Kidney (tissue), 22 donors: ENCODE measurements at places on chromosomes 5 and 9. TPM values are rescaled to one million over a fixed set of nuclear protein-coding genes. Genes with fewer than 3 reads are reported as not detected.
A peak's percentile ranks its signal among the peaks of the same experiment; 100 is the strongest.

DNA sequence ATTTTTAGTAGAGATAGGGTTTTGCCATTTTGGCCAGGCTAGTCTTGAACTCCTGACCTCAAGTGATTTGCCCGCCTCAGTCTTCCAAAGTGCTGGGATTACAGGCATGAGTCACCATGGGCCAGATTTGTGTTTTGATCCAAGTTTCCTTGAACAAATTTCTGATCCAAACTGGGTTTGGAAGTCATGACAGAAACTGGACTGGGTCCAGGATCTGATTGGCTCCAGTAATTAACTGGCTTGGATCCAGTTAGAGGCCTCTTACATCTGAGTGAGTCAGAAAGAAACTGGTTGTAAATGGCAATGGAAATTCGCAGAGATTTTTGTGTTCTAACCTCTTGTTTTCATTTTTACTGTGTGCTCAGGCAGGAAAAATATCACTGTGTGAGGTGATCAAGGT, 141.6 kb downstream of the SLC25A46 start:
- peak; percentile 3 for DNase-seq

GRCh38 chr9:130912932-130913598, 16.5 kb upstream of the QRFP start:
- peak; percentile 85 for DNase-seq

DNA sequence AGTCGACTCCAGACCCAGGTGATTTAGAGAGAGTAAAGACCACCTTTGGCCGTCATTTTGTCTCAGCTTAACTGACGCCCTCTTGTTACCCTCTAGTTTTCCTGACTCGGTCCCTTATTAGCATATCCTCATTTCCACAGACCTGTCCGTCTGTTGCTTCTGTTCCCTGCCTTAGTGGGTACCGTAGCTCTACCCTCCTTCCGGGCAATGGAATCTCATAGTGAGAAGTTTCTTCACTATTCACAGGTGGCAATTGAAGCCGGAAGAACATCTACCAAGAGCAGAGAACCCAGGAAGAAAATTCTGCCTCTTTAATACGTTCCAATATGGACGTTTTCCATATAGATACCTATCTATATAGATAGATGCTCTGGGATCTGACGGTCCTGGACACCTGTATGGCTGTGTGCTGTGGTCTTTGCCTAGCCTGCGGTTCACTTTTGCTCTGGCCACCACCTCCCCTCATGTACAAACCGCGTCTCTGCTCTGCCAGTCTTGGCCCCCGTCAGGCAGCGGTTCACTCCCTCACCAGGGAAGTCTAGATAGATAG, 652 bp upstream of the TMEM161B start:
- peak; percentile 51 for DNase-seq

- no peak for DNase-seq
Measured at GRCh38 chr9:125705893-125706292, 1.1 kb downstream of the MAPKAP1 start.

- DNase-seq, result no peak
Measured at GRCh38 chr9:27373851-27374250, 76.9 kb upstream of the EQTN start.

FGF1 gene
- polyA plus RNA-seq, result 89.7 TPM

IL33 gene
- 3.7 TPM for polyA plus RNA-seq

- DNase-seq, result no peak
Measured at GRCh38 chr5:33114361-33114760, 326.4 kb upstream of the TARS1 start.

DNA sequence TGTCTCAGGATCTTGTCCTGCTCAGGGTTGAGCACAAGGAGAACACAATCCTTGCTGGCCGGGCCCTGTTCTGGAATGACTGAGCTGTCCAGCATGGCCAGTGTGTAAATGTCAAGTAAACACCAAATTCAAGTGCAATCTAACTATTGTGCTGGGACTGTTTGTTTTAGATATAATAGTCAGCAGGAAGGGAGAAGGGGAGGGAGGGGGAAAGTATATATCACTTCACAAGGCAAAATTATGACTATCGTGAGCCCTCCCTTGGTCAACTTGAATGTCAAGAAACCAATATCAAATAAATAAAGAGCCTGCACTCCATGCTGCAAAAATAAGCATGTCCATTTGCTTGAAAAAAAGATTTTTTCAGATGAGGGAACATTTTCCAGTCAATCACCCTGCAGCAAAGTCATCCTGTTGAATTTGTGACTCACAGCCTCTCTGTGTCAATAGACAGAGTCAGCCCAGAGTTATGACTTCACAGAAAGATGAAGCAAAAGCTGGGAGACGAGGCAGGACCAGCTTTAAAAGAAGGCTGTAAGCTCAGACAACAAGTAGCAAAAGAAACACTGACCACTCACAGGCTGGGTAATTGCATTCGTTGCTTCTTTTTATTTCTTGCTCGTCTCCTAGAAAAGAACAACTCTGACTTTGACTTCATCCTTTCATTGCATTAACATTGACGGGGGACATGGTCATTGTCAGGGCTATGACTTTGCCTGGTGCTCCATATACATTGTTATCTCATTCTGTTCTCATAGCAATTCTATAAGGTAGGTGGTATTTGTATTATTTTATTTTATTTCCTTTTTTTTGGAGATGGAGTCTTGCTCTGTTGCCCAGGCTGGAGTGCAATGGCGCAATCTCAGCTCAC, 15.3 kb upstream of the KLF4 start:
- no peak for DNase-seq

DNA sequence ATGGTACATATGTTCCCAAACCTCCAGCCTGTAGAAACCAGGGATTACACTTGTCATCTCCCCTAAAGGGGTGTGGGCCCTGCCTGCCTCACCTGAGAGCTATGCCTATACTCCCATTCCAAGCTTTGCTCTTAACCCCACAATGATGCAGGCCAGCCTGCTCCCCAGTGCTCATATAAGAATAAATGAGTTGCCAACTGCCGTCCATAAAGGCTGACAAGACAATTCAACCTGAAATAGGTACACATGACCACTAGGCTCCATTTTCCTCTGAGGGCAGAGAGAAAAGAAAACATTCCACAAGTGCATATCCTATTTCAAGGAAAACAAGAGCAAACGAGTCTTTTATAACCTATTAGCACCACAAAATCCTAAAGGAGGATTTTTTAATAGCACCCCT, 28.4 kb downstream of the SKP1 start:
- peak; percentile 70 for DNase-seq

GFI1B gene
- polyA plus RNA-seq, result not detected

DNA sequence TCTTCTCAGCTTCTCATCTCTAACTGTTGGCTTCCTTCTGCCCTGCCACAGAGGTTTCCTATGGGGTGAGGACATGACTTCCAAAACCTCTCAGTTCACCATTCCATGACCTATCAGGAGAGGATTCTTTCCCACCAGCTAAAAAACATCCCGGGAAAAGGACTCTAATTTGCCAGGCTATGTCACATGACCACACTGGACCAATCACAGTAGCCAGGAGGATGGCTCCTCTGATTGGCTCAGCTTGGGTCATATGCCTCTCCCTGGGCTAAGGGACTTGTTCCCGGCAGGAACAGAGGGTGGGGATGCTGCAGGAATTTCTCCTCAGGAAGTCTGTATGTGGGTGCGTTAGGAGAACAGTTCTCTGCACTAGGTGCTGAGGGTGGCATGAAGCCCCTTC, 40.3 kb upstream of the XPA start:
- no peak for DNase-seq

NPDC1 gene
- 80.2 TPM for polyA plus RNA-seq

GRCh38 chr5:40220260-40220659, 459.5 kb upstream of the PTGER4 start:
- no peak for DNase-seq

- DNase-seq, result no peak
Measured at GRCh38 chr5:172216345-172216744, 22.4 kb downstream of the EFCAB9 start.

- DNase-seq, result peak; percentile 99
Measured at GRCh38 chr9:86947146-86948073, at the start of gene GAS1. GAS1 (minus strand) TSS chr9:86947506; CDS start chr9:86946779, 727 bp downstream.

GRCh38 chr9:70534061-70534460, 119.6 kb upstream of the KLF9 start:
- DNase-seq, result no peak

GRCh38 chr9:124654431-124654830, 116.7 kb downstream of the NR6A1 start:
- no peak for DNase-seq

DNA sequence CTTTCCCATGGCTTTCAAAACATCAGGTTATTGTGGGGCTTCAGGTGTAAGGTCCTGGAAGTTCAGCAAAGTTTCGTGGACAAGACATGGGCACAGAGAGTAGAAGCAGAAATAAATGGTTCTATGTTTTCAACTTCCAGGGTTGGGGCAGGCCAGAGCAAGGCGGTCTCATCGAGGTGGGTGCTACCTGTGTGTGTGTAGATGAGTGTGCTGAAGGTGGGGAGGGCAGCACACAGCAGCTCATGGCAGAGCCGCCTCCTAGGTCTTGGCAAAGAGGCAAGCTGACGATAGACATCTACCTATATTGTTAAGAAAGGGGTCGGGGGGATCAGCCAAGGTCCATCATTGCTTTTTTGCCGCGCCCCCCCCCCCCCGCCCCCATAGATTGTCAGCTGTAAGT, 3.8 kb downstream of the RAB24 start:
- DNase-seq, result no peak

DNA sequence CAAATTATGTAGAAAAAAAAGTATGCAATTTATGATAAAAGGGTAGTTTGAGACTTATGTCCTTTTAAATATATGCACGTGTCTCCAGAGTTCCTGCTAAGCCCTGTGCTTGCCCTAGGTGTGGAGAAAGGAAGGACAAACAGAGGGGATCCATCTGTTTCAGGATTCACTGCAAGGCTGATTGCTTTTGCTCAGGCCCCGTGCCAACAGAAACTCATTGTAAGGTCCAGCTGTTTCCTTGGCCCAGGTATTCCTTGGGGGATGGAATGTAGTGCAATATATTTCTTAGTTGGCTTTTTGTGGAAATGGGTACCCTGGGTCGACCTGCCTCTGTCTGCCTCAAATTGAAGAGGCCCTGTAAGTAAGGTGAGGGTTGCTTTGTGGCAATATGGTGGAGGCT, 268.6 kb upstream of the CLINT1 start:
- no peak for DNase-seq

GRCh38 chr5:176844281-176844680, 33.9 kb downstream of the UNC5A start:
- no peak for DNase-seq

- peak; percentile 51 for DNase-seq
Measured at GRCh38 chr5:138752341-138752950, 779 bp upstream of the CTNNA1 start.

GRCh38 chr9:137820161-137820855, 57.3 kb upstream of the CACNA1B start:
- no peak for DNase-seq

DNA sequence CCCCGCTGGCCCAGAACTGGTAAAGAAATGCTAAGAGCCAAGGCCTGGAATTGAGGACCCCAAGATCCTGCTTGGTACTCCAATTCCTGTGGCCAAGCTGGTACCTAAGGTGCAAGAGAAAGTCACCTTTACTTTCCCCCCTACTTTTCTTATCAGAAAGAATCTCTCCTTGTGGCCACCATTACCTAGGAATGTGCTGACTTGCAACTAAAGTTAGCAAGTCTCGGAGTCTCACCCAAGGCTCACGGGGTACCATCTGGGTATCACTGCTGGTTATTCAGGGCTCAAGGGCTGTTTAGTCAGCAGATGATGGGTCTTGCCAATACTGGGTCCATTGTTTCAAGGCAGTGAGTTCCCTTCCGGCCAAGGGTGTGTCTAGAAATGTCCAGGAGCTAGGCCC, 270.2 kb downstream of the KDM4C start:
- no peak for DNase-seq

IFNA13 gene
- not detected for polyA plus RNA-seq

TEK gene
- polyA plus RNA-seq, result 16.1 TPM

NKD2 gene
- 7.9 TPM for polyA plus RNA-seq

- DNase-seq, result no peak
Measured at GRCh38 chr5:72185496-72186329, 78.4 kb downstream of the MAP1B start.

IFT74 gene
- polyA plus RNA-seq, result 14.1 TPM

DNA sequence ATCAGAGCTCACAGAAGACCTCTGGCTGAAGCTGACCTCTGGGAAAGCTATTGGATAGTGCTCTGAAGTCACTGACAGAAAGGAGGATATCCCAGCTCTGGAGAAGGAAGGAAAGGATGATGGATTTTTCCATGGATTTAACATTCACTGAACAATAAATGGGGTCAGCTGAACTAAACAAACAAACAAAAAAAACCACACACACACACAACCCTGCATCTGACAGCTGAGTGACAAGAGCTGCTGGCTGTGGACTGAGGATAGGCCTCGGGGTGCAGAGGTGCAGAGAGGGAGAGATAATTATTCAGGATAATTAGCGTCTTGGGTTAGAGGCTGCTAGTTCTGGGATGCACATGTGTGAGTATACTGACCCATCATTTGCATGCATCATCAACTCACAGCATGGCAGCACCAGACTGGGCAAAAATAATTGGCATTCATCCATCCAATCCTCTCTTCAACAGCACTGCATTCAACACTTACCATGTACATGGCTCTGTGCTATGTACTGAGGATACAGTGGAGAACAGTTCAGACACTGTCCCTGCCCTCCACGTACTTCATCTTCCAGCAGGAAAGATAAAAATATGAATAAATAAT, 131.4 kb upstream of the TRIM32 start:
- DNase-seq, result no peak

LCN9 gene
- polyA plus RNA-seq, result not detected

- DNase-seq, result no peak
Measured at GRCh38 chr5:108649646-108650045, 98.1 kb upstream of the FER start.

PDE4D gene
- 9.2 TPM for polyA plus RNA-seq

- no peak for DNase-seq
Measured at GRCh38 chr5:10476878-10477277, 35.2 kb downstream of the ROPN1L start.

DNA sequence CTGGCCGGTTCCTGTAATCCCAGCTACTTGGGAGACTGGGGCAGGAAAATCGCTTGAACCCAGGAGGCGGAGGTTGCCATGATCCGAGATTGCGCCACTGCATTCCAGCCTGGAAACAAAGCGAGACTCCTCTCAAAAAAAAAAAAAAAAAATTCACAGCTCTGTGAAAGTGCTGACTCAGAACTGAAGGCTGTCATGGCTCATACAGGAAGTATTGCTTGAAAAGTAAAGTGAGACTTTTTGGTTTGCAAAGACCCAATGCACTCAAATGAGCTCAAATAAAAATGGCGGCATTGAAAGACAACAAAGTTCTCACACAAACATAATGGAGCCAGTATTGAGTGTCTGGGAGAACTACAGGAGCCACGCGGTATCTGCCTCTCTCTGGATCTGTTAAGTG, 202.1 kb downstream of the FBXL7 start:
- DNase-seq, result no peak

HMMR gene
- 0.58 TPM for polyA plus RNA-seq

GRCh38 chr5:2353211-2353610, 398.3 kb downstream of the IRX2 start:
- no peak for DNase-seq

DNA sequence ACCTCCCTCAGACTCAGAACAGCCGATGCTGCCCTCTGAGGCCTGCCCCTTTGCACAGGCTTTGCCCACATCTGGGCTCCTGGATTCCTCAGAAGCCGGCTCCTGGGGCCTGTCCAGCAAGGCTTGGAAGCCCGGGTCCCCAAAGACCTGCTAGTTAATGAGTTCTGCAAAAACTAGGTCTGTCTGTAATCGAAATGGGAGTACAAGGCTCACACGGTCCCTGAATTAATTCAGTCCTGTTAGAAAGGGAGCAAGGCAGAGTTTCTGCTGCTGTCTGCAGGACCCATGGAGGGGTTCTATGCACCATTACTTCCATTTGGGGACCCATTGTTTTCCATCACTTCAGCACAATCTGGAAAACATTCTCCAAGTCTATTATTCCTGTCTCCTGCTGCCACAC, 221.8 kb downstream of the MELK start:
- DNase-seq, result no peak
